ENCODE measurements at places on chromosomes 5 and 9.

DNA sequence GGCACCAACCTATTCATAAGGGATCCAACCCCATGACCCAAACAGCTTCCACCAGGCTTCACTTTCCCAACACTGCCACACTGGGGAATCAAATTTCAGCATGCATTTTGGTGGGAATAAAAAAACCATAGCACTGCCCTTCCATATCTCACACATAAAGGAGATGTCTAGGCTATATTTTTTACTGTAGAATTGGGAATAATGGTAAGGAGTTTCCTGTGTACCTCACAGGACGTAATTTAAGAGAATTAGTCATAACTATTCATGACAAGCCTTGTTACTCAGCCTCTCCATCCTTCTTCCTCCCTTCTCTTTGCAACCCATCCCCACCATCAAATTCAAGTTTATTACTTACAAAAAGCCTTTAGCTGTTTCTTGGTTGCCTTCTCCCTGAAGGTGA is 352.1 kb downstream of the MLLT3 start:
- no peak for DNase-seq

DNA sequence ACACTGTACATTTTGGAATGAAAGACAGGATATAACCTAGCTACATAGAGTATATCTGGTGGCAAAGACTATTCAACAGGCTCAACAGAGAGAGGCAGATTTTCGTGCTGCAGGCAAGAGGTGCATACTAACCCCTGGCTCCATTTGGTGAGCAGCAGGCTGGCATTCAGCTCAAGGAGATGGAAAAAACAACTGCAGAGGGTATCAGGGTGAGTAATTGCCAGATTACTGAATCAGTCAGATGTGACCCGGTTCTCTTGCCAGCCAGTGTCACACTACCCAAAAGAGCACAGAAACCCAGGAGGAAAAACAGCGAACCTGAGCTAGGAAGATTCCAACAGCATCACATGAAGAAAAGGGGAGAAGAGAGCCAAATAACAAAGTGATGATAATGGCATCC is 130.4 kb upstream of the PRLR start:
- DNase-seq = no peak

- DNase-seq = no peak
Measured at GRCh38 chr5:124195411-124195810, 551.0 kb downstream of the ZNF608 start.

DNA sequence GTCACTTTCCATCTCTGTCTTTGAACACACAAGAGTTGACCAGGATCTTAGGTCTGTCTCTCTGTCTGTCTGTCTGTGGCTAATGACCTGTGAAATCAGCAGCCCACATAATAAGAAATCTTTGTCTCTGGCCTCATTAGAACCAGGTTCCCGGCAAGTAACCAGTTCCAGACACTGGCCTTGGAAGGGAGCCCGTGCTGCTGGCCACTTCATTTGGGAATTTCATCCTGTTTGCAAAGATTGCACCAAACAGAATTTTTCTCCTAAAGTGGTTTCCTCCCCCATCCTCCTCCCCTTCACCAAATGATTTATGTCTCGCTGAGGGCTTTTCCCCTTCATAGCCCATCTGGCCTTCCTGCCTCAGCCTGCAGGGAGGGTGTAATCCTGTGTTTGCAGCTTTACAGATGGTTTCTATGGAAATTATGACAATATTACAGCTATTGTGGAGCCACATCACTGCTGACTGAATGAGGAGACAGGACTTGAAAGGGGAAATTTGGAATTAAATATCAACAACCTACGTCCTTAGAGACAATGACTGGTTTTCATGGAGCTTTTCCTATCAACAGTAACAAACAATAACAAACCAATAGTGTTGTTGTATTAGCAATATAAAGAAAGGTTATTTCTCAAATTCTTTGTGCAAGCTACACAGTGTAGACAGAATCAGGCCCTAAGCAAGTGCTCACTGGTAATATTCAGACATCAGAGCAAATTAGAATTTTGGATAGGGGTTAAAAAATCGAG is 25.7 kb downstream of the DPYSL3 start:
- no peak for DNase-seq

- DNase-seq = no peak
Measured at GRCh38 chr9:69276775-69277174, 48.2 kb upstream of the ENTREP1 start.

DNA sequence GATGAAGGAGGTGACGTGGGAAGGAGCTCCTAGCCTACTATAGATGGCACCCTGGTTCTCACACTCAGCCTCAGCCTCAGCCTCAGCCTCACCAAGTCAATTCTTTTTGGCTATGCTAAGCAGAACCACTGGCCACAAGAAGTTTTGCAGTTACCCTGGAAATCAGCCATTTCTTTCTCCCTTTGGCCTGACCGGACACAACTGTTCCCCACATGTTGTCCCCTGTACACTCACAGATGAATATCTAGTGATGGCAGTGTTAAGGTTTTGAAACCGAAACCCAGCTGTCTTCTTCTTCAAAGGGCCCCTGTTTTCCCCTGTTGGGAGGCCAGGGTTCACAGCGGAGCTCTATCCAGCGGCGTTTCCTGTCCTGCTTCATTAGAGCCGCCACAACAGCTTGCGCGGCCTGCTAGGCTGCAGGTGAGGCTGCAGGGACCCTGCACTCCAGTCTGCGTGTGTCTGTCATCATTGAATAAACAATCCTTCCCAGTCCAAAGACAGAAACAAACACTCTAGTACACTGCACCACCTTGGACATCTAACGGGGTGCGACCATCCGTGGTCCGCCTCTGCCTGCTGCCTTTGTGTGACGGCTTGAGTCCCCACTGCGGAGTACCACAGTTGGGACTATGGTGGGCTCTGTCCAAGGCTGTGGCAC is 250.5 kb downstream of the DENND1A start:
- DNase-seq = no peak

DNA sequence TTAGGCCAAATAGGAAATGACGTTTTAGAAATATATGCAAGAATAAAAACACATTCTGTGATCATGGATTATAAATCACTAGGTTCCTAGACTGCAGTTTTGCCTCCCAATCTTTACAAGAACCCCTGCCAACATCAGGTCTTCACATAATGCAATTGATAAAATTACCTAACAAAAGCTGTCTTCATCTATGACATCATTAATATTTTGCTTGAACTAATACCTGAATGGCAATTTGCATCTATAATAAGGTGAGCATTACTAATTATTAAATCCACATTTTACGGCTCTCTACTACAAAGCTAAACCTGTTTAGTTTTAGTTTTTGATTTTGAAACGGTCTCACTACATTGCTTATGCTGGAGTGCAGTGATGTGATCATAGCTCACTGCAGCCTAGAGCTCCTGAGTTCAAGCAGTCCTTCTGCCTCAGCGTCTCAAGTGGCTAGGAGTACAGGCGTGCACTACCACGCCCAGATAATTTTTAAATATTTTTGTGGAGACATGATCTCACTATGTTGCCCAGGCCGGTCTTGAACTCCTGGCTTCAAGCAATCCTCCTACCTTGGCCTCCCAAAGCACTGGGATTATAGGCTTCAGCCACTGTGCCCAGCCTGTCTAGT is 218.0 kb downstream of the MLLT3 start:
- DNase-seq = no peak

GRCh38 chr5:171528865-171529614 is 109.6 kb downstream of the FGF18 start:
- DNase-seq = no peak

DNA sequence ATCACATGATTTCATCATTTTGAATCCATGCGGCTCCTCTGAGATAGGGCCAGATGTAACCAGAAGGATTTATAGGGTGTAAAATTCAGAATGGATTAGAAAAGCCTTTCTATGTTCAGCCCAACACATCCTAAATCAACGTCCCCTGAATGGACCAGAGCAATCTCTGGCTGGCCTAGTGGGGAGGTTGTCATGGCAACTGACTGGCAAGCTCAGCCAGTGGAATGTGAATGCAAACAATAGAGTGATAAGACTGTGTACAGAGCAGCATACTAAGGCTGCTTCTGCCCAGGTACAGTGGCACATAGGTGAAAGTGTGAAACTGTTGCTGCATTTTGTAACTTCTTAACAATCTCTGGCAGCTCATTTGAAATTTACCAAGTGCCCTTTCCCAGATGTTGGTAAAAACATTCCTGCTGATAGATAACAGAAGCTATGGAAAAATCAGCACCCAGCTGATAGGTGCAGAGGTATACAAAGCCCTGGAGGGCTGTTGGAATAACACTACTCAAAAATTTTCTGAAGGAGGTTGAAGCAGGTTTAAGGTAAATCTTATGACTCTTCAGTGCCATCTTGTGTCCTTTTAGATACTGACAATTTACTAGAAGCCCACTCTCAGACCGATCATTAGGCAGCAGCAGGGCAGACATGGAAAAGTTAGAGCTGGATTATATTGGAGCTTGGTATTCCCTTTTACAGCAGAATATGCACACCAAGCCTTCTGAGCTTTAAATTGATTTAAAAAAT is 267.2 kb downstream of the RAB3C start:
- DNase-seq = no peak

DNA sequence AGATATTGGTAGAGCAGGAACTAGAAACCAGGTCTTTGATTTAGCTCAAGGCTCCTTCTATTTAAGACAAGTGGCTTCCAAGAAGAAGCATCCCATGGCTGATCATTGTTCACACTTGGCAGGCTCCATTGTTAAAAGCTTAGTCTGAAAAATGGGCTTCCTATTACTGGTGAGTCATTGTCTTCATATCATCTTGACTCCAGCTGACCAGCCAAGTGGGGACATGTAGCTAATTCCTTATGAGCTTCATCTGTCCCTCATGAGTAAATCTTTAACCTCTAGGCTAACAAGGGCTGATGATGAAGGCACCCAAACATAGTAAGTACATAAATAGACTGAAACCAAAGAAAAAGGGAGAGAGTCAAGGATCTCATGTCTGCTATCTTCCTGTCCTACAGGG is 530.3 kb upstream of the KLF4 start:
- no peak for DNase-seq

DNA sequence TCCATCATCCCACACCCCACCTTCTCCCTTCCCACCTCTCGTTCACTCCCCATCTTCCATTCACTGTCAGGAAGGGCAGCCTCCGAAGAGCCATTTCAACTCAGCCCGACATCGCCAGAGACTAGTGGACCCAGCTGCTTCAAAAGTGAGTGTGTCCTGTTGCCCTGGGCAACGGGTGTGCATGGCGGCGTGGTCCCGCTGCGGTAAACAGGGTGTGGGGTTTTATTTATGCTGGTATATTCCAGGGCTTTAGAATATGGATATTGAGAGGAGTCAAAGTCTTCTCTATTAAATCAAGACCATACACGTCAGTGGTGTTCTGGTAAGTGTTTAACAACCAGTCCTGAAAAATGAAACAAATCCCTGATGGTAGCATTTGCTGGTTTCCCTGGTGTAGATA is 274.5 kb downstream of the MAST4 start:
- DNase-seq = no peak

GRCh38 chr9:105232207-105232606 is 12.2 kb upstream of the SLC44A1 start:
- no peak for DNase-seq

DNA sequence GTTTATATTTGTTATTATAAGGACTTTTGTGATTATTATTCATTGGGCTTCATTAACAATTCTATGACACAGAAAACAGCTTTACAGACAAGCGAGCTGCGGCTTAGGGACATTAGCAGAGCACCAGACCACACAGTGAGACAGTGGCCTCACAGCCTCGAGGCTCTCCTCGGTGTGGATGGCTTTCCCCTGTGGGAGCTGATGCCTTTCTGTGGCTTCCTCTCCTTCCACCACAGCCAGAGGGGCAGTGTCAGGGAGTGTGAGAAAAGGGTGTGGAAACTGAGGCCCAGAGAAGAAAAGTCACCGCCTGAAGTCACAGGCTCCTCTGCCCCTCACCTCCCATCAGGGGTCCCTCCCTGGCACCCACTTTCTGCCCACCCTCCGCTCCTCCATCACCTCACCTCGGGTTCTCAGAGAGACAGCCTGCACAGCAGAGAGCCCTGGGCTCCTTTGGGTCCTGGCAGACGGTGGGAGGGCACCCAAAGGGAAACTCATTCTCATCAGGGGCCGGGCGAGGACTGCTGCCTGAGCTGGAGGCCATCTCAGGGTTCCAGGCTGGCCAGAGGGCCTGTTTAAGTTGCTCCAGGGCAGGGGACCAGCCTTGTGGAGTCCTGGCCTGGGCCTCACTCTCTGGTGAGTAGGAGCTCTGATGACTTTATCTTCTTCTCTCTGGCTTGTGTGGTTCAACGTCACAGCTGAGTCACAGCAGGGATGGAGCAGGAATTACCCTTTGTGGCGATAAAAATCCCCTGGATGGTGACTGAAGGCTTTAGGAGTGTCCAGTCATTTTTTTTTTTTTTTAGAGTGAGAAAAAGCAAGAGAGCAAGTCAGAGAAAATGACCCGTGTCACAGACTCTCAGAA is 830 bp downstream of the TRAF1 start:
- no peak for DNase-seq

DNA sequence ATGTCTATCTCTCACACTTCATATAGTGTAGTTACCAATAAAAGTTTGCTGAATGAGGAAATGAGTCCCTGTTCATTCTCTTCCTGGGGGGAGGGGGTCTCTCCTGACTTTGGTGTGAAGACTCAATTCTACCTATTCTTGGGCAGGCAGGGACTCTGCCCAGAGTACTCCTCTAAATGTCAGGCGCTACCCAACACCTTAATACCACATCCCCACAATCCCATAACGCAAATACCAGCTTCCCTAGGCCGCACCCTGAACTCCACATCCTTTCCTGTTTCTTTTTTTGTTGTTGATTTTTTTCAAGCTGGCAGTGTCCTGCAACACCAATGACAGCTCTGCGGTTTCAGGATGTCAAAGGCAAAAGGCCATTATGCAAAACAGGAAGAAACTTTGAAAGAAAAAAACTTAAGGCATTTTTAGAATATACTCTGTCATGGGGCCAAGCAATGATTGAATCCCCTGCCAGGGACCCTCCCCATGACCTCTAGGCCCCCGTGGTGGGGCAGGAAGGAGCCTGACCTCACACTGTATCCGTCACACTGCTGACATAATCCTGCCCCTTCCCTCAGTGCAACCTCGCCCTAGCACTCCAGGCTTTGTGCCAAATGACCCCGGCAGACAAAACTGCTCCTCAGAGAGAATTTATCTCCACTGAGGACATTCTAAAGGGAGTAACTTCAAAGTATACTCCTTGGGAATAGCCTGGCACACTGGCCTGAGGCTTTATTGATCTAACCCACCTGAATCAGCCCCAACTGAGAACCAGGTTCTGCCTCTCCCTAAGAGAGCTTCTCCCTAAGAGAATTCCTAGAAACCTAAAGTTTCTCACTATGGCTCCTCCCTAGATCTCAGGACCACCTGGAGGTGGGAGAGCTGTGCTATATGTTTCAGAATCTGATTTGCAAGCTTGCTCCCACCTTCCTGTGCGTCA is 8.0 kb downstream of the B4GALT1 start:
- no peak for DNase-seq

Data from cerebellar nuclear complex (tissue), 1 donor.